Activated T-cell treated with anti-CD3 and anti-CD28 coated beads, Interleukin-2, amount 50 U/mL, for 48 hours (primary cell): ENCODE measurements at places on chromosomes 12 and 14.
A peak's percentile ranks its signal among the peaks of the same experiment; 100 is the strongest.

GRCh38 chr12:103956509-103957027 lies 9.1 kb upstream of the TDG start:
- DNase-seq, result no peak

DNA sequence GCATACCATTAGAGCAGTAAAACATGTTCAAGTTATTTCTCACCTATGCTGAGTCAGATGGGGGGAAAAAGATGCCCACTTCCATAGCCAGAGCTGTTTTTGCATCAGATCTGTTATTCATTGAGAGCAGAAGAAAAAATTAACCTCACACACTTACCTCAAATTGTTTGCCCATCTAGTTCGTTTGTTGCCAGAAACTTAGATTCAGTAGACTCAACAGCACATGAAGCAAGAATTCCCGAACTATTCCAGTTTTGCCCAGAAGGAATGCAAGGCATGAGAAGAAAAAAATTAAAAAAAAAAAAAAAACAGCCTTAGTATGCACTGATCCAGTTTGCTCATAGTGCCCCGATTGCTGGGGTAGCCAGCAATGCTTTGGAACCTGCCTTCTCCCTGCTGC lies 12.4 kb upstream of the DPF3 start:
- DNase-seq, result no peak

DNA sequence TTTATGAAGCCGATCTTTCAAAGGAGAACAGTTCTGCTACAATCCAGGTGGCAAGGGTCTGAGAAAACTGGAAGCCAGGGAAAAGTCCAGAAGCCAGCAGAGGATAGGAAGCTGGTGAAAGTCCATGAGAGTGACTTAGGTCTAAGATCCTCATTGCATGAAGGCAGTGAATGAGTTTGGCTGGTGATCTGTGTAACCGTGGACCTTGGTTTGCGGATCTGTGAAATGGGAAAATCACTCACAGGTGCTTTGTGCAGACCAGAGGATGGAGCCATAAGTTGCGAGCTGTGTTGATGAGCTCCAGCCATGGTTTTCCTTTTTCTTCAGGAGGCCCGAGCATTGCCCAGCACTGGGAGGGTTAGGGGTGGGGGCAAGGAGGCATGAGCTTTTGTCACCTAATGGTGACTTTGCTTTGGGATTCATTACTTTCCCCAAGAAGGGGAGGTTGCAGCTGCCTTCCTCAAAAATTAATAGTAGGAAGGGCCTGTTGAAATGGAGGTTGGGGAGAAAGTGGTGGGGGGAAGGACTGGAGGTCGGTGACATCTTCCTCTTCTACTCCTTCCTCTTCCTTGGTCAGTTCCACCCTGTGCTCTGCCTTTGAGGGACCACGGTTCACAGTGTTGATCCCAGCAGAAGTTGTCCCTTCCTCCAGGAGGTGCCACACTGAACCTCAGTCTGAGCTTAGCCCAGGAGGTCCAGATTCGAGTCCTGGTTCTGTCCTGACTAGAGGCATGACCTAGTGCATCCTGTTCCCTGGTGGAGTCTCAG lies 20.3 kb upstream of the SERPINA6 start:
- no peak for DNase-seq

GRCh38 chr12:91109148-91109564 lies 2.1 kb downstream of the LUM start:
- DNase-seq, result peak; percentile 71
